ENCODE measurements at places on chromosomes 11 and 22. TPM values are rescaled to one million over a fixed set of nuclear protein-coding genes. Genes with fewer than 3 reads are reported as not detected.
A peak's percentile ranks its signal among the peaks of the same experiment; 100 is the strongest.

Gene SHISAL1
- polyA plus RNA-seq, result 2.3 TPM

Gene OR52I1
- polyA plus RNA-seq, result 0.05 TPM

- DNase-seq, result no peak
These were observed 419.2 kb upstream of the SYN3 start for GRCh38 chr22:33477120-33478111.

DNA sequence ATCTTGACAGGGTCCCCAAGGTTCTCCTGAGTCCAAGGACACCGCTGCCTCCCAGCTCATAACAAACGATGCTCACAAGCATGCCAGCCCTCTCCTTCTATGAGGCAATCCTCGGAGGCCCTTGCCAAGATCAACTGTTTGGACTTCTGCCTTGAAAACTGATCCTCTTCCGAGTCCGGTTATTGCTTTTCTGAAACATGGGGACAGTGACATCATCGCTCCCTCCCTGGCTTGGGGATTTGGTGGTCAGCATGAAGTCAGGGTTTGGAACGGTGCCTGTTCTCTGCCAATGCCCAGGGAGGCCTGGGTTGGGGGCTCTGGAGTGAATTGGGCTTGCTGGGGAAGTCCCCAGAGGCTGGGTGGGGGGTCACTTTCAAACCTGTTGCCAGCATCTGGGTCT is 149.3 kb downstream of the FBXO7 start:
- no peak for DNase-seq

Gene OR10A2
- not detected for polyA plus RNA-seq

- DNase-seq, result no peak
These were observed 9.7 kb downstream of the CAT start for GRCh38 chr11:34448223-34448994.

DNA sequence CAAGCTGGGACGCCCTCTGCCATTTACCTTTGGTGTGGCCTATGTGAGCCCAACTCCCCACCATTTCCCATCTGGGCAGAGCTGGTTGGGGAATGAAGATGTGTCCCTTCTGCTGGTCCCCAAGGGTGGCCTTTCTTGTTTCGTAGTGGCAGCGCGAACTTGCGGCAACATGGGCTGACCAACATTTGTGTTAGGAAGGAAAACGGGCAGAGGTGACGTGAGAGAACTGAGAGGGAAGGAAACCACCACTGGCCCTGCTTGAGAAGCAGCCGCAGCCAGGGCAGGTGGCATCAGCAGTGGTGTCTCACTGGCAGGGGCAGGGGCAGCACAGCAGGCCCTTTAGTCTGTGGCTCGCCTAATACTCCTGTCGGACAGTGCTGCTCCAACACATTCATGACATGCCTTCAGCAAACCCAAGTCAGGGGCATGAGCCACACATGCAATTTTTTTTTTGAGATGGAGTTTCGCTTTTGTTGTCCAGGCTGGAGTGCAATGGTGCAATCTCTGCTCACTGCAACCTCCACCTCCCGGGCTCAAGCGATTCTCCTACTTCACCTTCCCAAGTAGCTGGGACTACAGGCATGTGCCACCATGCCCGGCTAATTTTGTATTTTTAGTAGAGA is 29.9 kb downstream of the LRRC74B start:
- DNase-seq, result no peak

DNA sequence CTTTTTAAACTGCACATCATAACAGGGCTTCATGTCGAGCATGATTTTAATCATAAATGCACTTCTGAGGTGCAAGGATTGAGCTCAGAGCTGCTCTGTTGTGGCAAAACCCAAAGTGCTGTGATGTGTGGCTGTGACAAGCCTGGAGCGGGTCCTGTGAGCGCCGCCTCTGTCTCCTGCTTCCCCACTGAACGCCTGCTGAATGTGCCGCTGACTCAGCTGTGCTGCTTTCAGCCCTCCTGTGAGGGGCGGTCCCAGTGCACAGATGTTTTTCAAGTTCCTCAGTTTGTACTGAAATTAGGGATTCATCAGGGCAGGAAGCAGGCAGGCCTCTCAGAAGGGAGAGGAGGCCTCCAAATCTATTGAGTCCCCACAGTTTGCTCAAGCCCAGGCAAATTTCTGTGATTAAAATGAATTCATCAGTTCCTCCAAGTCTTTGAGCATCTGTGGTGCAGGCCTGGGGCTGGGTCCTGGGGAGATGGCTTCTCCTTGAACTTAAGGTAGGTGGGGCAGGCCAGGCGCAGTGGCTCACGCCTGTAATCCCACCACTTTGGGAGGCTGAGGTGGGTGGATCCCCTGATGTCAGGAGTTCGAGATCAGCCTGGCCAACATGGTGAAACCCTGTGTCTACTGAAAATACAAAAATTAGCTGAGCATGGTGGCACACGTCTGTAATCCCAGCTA is 3.0 kb upstream of the GTSE1 start:
- no peak for DNase-seq

DNA sequence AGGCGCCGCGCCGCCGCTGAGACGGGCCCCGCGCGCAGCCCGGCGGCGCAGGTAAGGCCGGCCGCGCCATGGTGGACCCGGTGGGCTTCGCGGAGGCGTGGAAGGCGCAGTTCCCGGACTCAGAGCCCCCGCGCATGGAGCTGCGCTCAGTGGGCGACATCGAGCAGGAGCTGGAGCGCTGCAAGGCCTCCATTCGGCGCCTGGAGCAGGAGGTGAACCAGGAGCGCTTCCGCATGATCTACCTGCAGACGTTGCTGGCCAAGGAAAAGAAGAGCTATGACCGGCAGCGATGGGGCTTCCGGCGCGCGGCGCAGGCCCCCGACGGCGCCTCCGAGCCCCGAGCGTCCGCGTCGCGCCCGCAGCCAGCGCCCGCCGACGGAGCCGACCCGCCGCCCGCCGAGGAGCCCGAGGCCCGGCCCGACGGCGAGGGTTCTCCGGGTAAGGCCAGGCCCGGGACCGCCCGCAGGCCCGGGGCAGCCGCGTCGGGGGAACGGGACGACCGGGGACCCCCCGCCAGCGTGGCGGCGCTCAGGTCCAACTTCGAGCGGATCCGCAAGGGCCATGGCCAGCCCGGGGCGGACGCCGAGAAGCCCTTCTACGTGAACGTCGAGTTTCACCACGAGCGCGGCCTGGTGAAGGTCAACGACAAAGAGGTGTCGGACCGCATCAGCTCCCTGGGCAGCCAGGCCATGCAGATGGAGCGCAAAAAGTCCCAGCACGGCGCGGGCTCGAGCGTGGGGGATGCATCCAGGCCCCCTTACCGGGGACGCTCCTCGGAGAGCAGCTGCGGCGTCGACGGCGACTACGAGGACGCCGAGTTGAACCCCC is 798 bp downstream of the BCR start:
- no peak for DNase-seq

Gene RASGRP2
- polyA plus RNA-seq, result 5.9 TPM

DNA sequence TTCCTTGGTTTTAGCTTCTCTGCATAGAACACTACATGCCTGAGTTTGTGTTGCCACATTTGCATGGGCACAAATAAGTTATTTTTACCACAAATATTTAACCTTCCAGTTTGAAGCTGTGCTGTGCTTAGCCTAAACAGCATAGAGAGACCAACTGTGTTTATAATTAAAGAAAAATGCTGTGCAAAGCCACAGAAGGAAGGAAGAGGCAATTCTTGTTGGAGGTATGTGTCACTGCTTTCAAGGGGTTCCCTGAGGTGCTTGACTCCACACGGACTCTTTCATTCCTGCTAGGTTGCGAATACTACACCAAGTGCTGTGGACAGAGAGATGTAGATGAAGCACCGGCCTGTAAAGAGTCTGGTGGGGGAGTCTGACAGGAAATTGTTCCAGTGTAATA is 47.6 kb upstream of the OLFML1 start:
- no peak for DNase-seq

- DNase-seq, result no peak
These were observed 45.3 kb upstream of the SPON1 start for GRCh38 chr11:13917264-13917663.

GRCh38 chr11:13277768-13278608 is at the start of gene BMAL1:
Gene BMAL1 (plus strand): TSS chr11:13277790. CDS start chr11:13354309, 76,519 bp downstream.
- no peak for DNase-seq

Gene NLRP14
- polyA plus RNA-seq, result 1.1 TPM

GRCh38 chr22:19989725-19990067 is 26.9 kb downstream of the ARVCF start:
- no peak for DNase-seq

DNA sequence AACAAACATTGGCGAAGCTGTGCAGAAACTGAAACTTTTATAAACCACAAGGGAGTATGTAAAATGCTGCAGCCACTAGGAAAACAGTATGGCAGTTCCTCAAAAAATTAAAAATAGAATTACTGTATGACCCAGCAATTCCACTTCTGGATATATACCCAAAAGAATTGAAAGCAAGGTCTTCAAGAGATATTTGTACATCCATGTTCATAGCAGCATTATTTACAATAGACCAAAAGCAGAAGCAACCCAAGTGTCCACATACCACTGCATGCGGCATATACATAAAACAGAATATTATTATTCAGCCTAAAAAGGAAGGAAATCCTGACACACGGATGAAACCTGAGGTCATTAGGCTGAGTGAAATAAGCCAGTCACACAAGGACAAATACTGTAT is 85.8 kb downstream of the RELT start:
- DNase-seq, result no peak

Gene MTA2
- polyA plus RNA-seq, result 105 TPM

Gene SCARF2
- polyA plus RNA-seq, result 12.3 TPM

Gene DAGLA
- 3.2 TPM for polyA plus RNA-seq

DNA sequence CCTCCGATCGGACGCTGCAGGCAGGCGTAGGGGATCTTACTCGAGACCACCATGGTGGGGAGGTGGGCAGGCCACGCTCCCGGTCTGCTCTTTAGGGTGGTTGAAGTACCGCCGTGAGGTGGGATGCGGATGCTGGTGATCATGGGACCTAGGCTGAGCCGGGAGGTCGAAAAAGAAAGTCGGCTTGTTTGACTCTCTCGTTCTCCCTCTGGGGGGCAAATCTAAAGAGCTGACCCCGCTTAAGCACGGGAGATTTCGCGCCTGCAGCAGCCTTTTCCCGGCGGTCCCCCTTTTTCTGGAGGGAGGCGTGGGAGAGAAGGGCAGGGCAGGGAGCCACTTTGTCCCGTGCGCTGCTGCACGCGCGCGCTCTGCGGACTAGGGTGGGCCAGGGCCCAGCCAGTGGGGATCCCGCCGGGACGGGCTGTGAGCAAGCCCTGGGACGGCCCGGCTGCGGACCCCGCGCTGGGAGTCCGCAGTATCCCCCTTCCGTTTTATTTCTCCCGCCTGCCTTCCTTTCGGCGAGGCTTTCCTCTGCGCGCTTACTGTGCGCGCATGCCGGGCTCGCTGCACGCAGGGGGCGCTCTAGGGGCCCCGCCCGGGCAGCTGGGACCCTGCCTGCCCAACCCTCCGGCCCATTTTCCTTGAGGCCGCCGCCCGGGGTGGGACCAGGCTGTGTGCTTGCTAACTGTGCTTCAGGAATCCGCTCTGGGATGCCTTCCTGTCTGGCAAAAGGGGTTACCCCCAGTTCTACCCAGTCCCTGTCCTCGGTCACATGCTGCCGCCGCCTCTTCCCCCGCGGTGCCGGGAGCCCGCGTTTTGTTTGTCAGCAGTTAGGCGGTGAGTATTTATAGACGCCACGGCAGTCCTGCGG is 81.0 kb downstream of the PRR5L start:
- DNase-seq, result peak; percentile 46

Gene EFCAB6
- polyA plus RNA-seq, result 5.7 TPM

Gene SMIM35
- polyA plus RNA-seq, result 0.09 TPM

GRCh38 chr22:37431366-37431765 is 4.1 kb upstream of the ELFN2 start:
- DNase-seq, result no peak

Gene KIF18A
- polyA plus RNA-seq, result 16.1 TPM

Gene PKDREJ
- polyA plus RNA-seq, result 0.45 TPM

- DNase-seq, result peak; percentile 27
These were observed 17.3 kb upstream of the EIF3D start for GRCh38 chr22:36546092-36546804.

DNA sequence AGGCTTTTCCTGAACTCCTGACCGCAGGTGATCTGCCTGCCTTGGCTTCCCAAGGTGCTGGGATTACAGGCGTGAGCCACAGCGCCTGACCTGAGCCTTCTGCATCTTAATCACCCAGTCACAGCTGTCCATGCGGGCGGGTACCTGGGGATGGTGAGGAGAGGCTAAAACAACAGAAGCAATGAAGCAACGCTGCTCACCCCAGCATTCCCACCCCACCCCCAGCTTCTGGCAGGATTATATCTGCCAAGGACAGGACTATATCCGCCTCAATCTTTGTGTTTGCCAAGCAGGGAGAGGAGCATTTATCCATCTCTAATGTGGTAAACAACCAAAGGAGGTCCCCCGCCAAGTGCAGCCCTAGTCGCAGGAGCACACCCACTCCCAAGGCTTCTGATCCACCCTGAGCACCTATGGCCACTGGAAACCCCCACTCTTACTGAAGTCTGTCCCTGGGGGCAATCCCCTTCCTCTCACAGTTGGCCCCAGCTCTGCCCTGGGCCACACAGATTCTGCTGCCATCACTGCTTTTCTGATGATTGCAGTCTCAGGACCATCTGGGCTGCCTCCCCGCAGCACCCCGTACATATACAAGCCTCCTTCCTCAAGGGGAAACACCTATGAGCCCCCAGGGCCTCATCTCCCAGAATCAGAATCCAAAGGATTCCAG is 8.8 kb upstream of the LGALS2 start:
- no peak for DNase-seq

DNA sequence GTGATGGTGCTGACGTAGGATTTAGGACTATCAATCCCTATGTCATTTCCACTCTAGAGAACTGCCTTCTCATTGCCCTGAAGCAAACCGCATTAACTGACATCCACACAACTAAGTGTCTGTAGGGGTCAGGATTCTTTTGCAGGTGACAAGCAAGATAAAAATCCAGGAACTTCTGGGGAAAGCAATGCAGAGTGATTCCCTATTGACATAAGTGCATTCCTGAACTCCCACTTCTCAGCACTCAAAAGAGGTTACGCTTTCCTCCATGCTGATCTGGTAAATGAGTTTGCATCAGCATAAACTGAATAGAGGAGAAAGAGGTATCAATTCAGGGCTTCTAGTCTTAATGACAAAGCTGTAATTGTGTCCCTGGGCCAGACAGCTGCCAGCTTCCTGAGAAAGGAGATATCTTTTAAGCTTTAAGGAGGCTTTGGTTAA is 224.6 kb upstream of the ISX start:
- DNase-seq, result no peak

All from renal cortex interstitium (tissue), 15 donors.